ENCODE measurements at places on chromosomes 2 and 18. TPM values are rescaled to one million over a fixed set of nuclear protein-coding genes. Genes with fewer than 3 reads are reported as not detected.
A peak's percentile ranks its signal among the peaks of the same experiment; 100 is the strongest.

CCDC68 gene
- not detected for total RNA-seq

PAX8 gene
- total RNA-seq: 0.37 TPM

DNA sequence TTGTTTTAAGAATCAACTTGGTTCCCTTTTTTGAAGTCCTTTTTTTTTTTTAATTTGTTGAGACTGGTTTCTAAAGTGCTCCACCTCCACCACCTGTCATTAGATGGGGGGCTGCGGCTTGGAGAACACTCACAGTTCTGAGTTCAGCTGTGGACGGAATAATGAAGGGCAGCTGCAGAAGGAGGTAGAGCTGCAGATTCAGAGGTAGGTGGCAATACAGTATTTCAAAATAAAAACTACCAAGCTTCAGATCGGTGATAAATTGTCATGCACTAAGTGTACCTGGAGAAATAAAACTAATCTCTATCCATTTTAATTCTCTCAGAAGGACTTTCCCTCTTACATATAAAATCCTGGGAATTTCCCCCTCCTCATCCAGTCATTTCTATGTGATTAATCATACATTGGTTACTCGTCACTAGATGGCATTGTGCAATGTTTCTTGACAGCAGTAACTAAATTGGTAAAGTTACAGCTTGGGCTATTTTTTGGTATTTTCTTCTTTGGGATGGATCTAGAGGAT is 81.1 kb upstream of the SLC39A10 start:
- no peaks in the 10 kb centered on the region for H3K36me3 ChIP-seq
- no peak overlapping the region for H3K4me3 ChIP-seq
- peak overlapping the region; percentile 21 for H3K27ac ChIP-seq
- no peak for DNase-seq
- no peaks in the 10 kb centered on the region for H3K27me3 ChIP-seq

DNA sequence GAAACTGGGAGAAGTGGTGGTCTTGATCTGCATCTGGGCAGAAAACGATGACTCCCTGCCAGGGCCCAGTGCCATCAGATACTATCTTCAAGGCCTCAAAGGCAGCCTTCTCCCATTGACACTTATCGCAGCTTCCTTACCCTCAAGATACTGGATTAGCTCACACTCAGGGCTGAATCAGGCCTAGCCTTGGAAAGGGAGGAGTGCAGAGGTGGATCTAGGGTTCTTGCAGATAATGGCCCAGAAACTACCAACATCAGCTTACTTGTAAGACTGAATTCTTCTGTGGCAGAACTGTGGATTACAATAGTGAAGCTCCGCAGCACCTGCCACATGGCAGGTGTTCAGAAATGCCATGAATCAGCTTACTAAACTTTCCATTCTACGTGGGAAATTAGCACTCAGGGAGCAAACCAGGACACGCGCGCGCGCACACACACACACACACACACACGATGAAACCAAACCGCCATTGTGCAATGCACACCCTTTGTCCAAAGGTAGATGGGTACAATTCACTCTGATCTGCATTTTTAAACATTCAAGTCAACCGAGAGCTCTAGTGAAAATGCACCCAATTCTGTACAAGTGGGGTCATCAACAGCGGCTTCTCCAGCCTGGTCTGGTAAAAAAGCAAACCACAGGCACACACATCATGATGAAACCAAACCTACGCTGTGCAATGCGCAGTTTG is 26.3 kb upstream of the TMEM182 start:
- no peaks in the 10 kb centered on the region for H3K36me3 ChIP-seq
- H3K27me3 ChIP-seq: no peaks in the 10 kb centered on the region
- H3K4me3 ChIP-seq: peak overlapping the region; percentile 92

GNAL gene
- 1.4 TPM for total RNA-seq

GALR1 gene
- total RNA-seq: not detected

SLC4A5 gene
- 18.5 TPM for total RNA-seq

- DNase-seq: no peak
- H3K27me3 ChIP-seq: peaks cover 2% of the 10 kb centered on the region
- no peak overlapping the region for H3K4me3 ChIP-seq
- no peaks in the 10 kb centered on the region for H3K36me3 ChIP-seq
- no peak overlapping the region for H3K27ac ChIP-seq
These were observed 153.8 kb upstream of the ACAA2 start for GRCh38 chr18:49967171-49967570.

DNA sequence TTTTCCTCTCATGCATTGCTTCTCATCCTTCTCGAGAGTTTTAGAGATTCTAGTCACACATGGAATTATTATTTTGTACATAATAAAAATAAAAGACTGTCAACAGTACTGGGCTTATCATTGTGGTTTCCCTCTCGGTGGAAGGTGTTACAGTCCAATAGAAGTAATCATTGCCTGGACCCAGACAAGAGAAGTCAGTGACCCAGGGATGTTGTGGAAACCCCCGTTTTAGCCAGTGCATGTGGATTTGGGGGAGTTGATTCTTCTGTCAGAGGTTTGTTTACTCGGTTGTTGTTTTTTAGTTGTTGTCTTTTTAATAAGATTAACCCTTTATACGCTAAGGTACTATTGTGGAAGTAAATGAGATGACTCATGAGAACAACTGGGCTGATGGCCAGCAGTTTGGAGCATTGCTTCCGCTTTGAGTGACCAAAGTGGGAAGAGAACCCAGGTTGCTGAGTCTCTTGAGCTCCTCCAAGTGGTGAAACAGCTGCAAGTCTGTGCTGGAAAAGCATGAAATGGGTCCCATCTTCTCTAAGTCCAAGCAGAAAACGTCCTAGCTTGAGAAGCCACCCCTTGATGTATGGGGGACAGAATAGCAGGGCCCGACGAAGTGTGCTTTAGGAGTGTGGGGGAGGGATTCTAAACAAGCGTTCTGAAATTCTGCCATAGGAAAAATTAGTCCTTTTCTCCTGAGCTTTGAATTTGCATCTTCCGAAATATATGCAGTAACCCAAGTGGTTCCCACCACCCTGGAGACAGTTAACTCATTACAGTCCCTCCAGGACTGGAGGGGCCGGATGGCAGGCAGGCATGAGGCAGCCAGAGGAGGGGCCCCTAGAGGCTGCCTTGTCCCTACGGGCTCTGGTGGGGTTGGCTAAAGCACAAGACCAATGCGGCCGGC is 61.8 kb upstream of the GPR45 start:
- no peaks in the 10 kb centered on the region for H3K27me3 ChIP-seq
- no peak overlapping the region for H3K27ac ChIP-seq
- no peaks in the 10 kb centered on the region for H3K4me1 ChIP-seq
- H3K36me3 ChIP-seq: no peaks in the 10 kb centered on the region
- no peak for DNase-seq
- H3K4me3 ChIP-seq: no peak overlapping the region

MC5R gene
- not detected for total RNA-seq

DNA sequence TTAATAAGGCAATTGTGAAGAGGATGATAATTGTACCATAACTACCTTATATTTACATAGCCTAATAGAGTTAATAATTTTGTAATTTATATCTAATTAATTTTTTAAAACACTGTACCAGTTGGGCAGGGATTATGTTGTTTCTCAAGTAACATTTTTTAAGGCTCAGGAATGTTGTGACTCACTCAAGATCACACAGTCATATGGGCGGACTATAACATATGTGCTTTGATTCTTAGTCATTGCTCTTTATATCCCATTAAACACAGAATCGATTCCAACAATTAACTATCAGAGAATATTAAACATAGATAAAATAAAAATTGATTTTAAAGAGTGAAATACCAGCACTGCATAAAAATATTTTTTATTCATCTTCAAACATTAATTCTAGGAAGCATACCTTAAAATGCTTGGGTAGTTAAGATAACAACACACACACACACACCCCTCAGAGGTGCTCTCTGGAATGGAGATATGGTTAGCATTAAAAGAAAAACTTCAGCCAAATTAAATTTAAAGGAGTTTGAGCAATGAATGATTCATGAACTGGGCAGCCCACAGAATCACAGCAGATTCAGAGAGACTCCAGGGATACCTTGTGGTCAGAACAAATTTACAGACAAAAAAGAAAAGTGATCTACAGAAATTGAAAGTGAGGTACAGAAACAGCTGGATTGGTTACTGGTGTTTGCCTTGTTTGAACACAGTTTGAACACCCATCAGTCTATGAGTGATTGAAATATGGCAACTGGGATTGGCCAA is 869.4 kb upstream of the ID2 start:
- no peak overlapping the region for H3K27ac ChIP-seq
- no peak for DNase-seq
- H3K4me1 ChIP-seq: no peaks in the 10 kb centered on the region
- H3K27me3 ChIP-seq: no peaks in the 10 kb centered on the region
- H3K4me3 ChIP-seq: no peak overlapping the region
- H3K36me3 ChIP-seq: no peaks in the 10 kb centered on the region

DNA sequence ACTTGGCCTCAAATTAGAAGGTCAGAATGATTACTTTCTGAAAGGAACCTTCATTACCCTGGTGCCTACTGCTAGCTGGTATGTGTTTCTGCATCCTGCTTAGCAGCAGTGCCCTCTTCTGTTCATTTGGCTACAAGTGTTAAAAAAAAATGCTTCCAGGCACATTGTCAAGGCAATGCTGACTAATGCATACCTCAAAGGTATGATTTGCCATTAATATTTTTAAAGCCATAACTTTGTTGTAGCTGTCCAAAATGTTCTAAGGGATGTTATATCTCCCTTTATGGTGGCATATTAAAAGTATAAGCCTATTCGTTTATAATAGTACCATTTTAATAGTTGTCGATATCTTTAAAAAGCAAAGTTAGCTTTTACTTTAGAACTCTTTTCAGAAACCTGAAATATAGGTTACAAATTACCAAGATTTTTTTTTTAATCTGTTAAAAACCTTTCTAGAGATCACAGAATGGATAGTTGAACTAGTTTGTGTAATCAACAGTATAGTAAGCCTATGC is 52.0 kb upstream of the FAM171B start:
- peaks cover 3% of the 10 kb centered on the region for H3K36me3 ChIP-seq
- no peaks in the 10 kb centered on the region for H3K27me3 ChIP-seq
- DNase-seq: no peak
- no peak overlapping the region for H3K4me3 ChIP-seq

- DNase-seq: no peak
- no peaks in the 10 kb centered on the region for H3K27me3 ChIP-seq
- H3K4me1 ChIP-seq: no peaks in the 10 kb centered on the region
- H3K27ac ChIP-seq: no peak overlapping the region
- H3K36me3 ChIP-seq: no peaks in the 10 kb centered on the region
These were observed 43.7 kb downstream of the SATB2 start for GRCh38 chr2:199414001-199414400.

WIPF1 gene
- total RNA-seq: 429 TPM

HOXD11 gene
- total RNA-seq: not detected

PDE11A gene
- total RNA-seq: not detected

UPP2 gene
- not detected for total RNA-seq

C2orf80 gene
- total RNA-seq: not detected

ARHGAP15 gene
- total RNA-seq: 218 TPM

GLI2 gene
- 1.1 TPM for total RNA-seq

DNA sequence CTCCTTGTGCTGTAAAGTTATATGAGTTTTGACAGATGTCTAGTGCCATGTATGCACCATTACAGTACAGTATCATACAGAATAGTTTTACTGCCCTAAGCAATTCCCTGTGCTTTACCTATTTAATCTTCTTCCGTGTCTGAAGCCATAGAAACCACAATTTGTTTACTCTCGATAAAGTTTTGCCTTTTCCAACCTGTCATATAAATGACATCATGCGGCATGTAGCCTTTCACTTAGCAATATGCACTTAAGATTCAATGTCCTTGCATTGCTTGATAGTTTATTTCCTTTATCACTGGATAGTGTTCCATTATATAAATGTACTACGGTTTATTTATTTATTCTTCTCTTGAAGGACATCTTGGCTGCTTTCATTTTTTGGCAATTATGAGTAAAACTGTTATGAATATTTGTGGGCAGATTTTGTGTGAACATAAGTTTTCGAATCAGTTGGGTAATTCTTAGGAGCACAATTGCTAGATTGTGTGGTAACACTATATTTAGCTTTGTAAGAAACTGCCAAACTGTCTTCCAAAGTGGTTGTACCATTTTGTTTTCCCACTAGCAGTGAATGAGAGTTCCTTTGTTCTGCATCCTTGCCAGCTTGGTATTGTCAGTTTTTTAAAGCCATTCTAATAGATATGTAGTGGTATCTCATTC is 136.8 kb upstream of the MAP3K20 start:
- no peaks in the 10 kb centered on the region for H3K36me3 ChIP-seq
- no peaks in the 10 kb centered on the region for H3K4me1 ChIP-seq
- no peak overlapping the region for H3K4me3 ChIP-seq
- DNase-seq: no peak
- H3K27ac ChIP-seq: no peak overlapping the region

GRCh38 chr18:57523171-57523956 is 63.1 kb downstream of the FECH start:
- no peaks in the 10 kb centered on the region for H3K27me3 ChIP-seq
- DNase-seq: no peak
- no peak overlapping the region for H3K27ac ChIP-seq
- no peaks in the 10 kb centered on the region for H3K4me1 ChIP-seq

DNA sequence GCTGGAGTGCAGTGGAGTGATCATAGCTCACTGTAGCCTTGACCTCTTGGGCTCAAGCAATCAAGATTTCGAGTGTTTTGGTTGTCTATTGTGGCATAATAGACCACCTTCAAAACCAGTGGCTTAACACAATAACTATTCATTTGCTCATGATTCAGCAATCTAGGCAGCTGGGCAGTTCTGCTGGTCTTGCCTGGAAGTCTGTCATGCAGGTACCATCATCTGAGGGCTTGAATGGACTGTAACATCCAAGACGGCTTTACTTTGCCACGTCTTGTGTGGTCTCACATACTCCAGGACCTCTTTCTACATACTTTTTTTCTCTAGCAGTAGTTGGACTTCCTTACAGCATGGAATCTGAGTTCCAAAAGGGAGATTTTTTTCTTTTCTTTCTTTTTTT is 13.2 kb upstream of the ANKRD29 start:
- H3K36me3 ChIP-seq: no peaks in the 10 kb centered on the region
- no peaks in the 10 kb centered on the region for H3K27me3 ChIP-seq
- H3K4me1 ChIP-seq: no peaks in the 10 kb centered on the region
- no peak for DNase-seq

- H3K27me3 ChIP-seq: no peaks in the 10 kb centered on the region
- no peak overlapping the region for H3K4me3 ChIP-seq
- no peak overlapping the region for H3K27ac ChIP-seq
- DNase-seq: no peak
- no peaks in the 10 kb centered on the region for H3K4me1 ChIP-seq
These were observed 445.0 kb downstream of the XIRP2 start for GRCh38 chr2:167333245-167333644.

GRCh38 chr2:1605102-1606045 is 138.9 kb downstream of the PXDN start:
- DNase-seq: no peak
- no peaks in the 10 kb centered on the region for H3K4me1 ChIP-seq
- H3K36me3 ChIP-seq: no peaks in the 10 kb centered on the region
- no peaks in the 10 kb centered on the region for H3K27me3 ChIP-seq
- no peak overlapping the region for H3K4me3 ChIP-seq
